ENCODE measurements at places on chromosomes 1 and 21.

- DNase-seq: no peak
Observed at GRCh38 chr1:54215523-54215922, 15.6 kb downstream of the MRPL37 start.

GRCh38 chr1:51336711-51337110, 6.3 kb upstream of the TTC39A start:
- DNase-seq: no peak

DNA sequence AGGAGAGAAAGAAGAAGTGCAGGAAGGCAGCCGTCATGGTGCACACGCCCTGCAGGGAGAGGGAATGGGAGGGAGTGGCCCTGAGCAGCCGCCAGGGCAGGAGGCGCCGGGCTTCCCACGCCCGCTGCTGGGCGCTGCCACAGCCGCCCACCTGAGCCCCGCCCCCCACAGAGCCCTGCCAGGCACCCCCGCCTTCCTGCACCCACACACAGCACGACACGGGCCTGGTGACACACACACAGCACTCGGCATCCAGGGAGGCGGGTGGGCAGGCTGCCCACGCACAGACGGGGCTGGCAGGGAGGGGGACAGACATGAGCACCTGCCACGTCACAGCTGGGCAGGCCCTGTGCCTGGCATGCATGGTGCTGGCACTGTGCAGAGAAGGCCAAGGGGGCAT, 27.5 kb downstream of the ADGRB2 start:
- no peak for DNase-seq

- no peak for DNase-seq
Observed at GRCh38 chr1:6072774-6073479, 27.2 kb downstream of the KCNAB2 start.

DNA sequence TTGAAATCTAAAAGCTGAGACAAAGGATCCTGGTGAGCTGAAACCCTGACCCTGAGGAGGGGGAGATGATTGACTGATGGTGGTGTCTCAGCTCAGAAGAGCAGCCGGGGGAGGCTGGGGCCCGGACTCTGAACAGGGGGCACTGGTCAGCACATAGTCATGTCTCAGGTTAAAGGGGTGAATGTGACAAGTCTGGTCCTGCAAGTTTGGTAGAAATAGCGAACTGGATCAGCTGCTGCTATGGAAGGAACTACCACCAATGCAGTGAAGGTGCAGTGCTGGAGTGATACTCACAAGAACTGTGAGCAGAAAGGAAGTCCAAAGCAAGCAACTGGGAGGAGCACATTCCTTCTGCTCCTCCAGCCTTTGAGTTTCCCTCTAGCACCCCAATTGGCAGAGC, 98.8 kb upstream of the SSX2IP start:
- no peak for DNase-seq

- DNase-seq: no peak
Observed at GRCh38 chr1:232964601-232965000, 14.2 kb downstream of the NTPCR start.

DNA sequence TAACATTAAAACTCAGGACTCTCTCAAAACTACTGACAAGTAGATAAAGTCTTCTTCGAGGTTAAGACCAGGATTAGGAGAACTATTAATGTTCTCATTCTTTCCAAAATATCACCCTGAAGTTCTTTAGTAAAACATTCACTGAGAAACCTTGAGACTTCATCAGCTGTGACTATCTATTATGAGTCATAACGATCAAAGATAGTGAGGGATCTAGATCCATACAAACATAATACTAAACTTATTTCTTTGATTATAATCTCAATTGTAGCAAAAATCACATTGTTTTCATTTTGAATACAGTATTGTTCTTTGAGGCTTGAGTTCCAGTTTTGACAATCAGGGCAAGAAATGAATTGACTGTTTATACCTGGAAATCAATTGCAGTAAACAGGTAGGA, 11.1 kb downstream of the PYHIN1 start:
- DNase-seq: no peak

DNA sequence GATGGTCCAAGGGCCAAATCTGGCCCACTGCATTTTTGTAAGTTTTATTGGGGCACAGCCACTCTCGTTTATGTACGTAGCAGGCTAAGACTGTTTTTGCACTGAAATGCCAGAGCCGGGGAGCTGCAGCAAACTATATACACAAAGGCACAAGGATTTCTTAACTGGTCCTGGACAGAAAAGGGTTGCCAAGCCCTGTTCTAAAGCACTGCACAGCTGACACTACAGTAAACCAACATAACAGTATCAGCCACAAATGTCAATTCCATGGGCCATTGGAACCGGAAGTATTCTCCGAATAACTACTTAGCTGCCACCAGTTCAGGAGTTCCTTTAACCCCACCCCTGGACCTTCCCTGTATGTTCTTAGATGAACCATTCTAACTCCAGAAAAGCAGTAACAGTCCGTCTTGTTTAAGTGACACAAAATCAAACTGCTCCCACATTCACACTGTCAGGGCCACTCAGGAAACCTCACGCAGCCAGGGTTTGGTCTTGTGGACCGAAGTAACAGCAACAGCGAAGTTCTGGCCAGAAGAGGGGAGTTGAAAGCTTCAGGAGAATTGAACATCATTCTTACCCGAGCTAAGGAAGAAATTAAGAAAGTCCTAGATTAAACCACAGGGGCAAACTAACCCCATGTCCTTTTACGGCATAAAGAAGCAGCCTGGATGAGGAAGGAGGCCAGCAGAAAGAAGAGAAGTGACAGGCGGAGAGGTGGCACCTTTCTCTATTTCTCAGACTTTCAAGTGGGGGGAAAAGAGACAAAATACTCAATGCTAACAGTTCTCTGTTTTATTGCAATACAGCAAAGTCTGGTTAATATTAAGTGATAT, 49.2 kb downstream of the COQ8A start:
- DNase-seq: no peak
